ENCODE measurements at places on chromosomes 7 and 10.

DNA sequence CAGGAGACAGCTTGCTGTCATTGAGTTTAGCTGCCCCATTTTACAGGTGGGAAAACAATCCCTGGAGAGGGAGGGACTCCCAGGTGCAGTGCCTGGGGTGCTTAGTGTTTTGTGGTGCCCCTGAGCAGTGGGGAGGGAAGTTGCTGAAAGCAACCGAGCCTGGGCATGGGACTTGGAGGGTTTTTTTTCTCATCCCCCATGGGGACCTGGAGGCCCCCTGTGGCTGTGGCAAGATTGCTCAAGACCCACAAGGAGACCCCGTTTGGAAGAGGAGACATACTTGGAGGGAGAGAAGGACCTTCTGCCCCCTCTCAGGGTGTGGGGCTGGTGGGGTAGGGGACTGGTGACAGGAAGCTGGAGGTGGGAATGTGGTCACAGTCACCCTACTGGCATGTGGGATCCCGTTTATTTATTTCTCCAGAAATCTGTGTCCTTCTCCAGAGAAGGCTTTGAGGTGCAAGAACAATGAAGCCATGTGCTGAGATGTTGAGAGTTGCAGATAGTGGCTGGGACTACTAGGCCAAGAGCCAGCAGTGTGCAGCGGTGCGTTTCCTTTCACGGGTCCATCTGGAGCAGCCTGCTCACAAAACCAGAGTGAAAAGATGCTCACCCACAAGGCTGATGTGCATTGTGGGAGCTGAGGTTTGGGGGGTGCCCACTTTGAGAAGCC, 21.5 kb downstream of the ZMIZ1 start:
- DNase-seq, result no peak

- no peak for DNase-seq
These were observed 47.2 kb downstream of the CACNA2D1 start for GRCh38 chr7:82396343-82396742.

DNA sequence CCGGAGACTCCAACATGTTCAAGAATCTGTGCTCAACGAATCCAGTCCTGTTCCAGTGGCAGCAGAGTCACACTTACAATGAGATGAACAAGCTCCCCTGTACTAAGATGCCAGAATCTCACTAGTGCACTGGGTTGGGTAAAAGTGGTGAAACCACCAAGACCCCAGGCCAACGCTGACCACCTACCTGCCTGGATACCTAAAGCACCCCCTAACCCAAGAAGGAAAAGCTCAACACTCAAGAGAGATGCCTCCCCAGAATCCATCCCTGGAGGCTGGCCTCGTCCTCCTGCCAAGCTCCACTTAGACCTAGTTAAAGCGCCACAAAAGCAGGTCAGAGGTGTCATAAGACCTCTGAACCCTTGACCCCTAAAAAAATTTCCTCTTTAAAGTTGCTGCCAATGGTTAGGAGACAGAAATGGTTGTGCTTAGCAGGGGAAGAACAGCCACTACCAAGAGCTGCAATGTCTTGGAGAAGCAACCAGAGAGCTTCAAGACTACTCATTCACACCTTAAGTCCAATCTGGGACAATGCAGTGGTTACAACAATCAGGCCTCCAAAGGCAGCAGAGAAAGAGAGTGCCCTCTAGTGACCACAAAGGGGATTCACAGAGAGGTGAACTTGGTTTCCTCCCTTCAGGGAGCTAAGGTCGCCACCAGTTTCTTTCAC, 94.6 kb upstream of the MACROH2A2 start:
- peak; percentile 16 for DNase-seq

- no peak for DNase-seq
These were observed 191.4 kb downstream of the AGMO start for GRCh38 chr7:15370441-15370840.

GRCh38 chr10:97612386-97612785, 20.9 kb downstream of the MORN4 start:
- DNase-seq, result no peak

- DNase-seq, result no peak
These were observed 218.2 kb upstream of the PODXL start for GRCh38 chr7:131774419-131775220.
